Femur (tissue), 1 donor: ENCODE measurements at places on chromosomes 5 and 9.
A peak's percentile ranks its signal among the peaks of the same experiment; 100 is the strongest.

- peak; percentile 46 for DNase-seq
Observed at GRCh38 chr5:54895816-54896341, 89.5 kb downstream of the ESM1 start.

- no peak for DNase-seq
Observed at GRCh38 chr5:171984748-171985419, 21.6 kb downstream of the FBXW11 start.

GRCh38 chr9:110919050-110919435, 119.2 kb downstream of the LPAR1 start:
- DNase-seq = no peak

DNA sequence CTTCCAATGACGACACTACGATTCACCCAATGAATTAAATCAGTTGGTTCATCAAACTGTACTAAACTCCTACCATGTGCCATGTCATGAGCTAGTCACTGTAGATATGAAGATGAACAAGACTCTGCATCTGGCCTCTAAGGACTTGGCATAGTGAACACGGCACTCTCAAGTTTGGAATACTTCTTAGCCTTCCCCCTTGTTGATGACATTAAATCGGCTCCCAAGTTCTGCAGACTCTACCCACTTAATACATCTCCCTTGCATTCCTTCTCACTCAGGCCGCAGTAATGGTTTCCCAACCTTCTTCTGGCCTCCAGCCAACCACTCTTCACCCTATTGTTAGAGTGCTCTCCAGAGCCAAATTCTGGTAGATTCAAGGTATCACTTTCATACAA, 184.7 kb downstream of the MAPKAP1 start:
- no peak for DNase-seq

- DNase-seq = no peak
Observed at GRCh38 chr9:137294091-137294680, 7.9 kb downstream of the NRARP start.

GRCh38 chr5:153237671-153238332, 252.7 kb upstream of the GRIA1 start:
- DNase-seq = no peak

DNA sequence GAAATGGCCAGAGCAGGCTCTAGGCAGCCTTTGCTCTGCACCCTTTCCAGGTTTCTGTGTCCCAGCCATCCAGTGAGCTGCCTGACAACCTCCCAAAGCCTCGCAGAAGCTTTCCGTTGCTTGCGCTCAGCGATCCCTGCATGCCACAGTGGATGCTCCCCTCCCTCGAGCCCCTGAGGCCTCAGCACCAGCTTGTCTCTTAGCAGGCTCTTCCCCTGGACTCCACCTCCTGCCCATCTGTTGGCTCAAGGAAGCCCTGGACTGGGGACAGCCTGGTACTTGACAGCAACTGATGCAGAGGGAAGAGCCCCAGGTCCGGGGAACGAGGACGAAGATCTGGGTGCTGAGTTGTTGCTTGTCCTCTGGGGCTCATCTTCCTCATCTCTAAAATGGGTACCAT, 23.2 kb downstream of the TSPAN17 start:
- DNase-seq = no peak

DNA sequence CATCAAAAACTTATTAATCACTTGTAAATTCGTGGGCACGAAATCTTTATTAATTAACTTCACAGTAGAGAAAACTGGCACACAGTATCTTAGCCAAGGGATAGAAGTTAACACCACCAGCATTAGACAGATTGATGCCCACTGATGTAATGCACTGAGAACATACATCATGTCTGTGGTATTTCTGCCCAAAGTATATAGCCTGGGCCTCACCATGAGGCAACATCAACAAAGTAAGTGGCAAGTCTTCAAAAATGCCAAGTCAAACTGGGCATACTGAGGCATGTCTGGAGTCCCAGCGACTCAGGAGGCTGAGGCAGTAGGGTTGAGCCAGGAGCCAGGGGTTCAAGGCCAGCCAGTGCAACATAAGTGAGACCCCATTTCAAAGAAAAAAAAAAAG, 79.5 kb downstream of the GLIS3 start:
- DNase-seq = no peak

DNA sequence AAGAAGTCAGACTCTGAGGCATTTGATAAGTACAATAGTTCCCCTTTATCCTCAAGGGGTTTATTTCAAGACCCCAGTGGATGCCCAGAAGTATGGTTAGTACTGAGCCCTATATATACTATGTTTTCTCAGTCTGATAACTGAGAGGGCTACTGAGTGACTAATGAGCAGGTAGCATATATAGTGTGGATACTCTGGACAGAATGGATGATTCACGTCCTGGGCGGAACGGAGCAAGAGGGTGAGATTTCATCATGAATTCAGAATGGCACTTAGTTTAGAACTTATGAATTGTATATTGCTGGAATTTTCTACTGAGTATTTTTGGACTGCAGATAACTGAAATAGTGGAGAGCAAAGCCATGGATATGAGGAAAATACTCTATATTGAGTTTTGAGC, 457.6 kb downstream of the PLK2 start:
- DNase-seq = no peak

DNA sequence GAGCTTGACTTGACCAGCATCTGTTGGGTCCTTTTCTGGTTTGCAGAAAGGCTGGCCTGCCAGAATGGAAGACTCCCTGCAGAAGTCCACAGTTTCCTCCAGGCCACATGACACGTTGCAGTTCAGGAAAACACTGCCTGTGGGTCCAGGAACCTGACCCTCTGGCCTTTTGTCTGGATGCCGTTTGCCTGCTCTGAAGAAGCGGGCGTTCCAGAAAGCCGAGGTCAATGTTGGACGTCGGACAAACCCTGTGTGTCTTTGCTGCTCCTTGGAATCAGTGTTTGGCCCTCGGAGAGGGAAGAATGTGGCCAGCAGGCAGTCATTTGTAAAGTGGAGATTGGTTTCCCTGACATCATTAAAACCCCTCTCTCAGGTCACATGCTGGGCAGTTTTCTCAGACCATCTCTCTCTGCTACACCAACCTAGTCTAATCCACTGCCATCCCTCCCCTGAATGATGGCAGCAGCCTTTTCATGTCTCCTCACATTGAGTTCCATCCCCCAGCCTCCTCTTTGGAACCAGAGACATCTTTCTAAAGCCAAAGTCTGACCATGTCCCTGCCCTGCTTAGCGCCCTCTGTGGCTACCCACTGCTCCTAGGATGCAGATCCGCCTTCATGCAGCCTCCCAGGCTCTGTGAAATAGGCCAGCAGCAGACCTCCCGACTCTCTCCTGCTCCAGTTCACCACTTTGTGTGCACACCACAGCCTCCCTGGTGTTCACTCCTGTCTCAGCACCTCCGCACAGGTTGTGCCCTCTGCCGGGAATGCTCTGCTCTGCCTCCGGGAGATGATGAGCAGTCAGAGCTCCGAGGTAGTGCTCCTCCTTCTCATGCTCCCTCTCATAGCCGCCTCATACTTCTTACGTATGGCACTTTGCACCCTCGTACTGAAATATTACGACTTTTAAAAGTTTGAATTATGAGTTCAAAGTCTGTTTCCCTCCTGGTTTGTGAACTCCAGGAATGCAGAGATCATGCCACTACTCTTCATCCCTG, 75.6 kb downstream of the RALGPS1 start:
- DNase-seq = peak; percentile 82

DNA sequence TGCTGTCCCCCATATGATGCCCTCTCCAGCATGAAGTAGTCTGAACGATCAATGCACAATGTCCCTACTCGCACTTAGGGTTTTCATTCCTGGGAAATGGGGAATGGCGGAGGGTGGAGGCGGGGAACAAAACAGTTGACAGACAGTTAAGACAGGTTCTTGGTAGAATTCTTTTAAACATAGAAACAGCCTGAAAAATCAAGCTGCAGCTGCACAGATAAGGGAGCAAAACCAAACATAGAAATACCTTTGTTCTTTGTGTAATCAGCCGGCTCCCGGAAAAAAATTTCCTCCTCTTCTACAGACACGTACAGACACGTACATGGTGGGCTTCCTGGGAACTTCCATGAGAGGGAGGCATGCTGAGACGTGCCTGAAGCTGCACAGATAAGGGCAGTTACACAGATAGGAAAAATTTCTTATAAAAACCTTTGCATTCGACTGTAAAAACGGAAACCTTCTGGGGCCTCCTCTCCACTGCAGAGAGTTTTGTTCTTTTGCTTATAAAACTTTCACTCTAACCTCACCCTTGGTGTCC, 662.4 kb upstream of the PTPRD start:
- no peak for DNase-seq

DNA sequence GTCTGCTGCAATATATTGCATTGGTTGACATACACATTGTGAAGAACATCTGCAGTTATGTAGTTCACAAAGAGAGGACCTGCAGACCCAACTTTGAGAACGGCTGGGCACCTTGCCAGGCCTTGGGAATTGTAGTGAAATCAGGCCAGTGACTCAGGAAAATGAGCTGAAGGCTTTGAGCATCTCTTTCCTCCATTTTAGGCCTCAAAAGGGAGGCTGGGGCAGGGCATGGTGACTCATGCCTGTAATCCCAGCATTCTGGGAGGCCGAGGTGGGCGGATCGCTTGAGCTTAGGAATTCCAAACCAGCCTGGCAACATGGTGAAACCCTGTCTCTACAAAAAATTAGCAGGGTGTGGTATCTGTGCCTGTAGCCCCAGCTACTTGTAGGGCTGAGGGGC, 1.4 kb upstream of the IPPK start:
- peak; percentile 40 for DNase-seq

- no peak for DNase-seq
Observed at GRCh38 chr5:61949054-61949678, 356.8 kb upstream of the KIF2A start.

GRCh38 chr5:72036951-72037350, 70.3 kb upstream of the MAP1B start:
- no peak for DNase-seq

DNA sequence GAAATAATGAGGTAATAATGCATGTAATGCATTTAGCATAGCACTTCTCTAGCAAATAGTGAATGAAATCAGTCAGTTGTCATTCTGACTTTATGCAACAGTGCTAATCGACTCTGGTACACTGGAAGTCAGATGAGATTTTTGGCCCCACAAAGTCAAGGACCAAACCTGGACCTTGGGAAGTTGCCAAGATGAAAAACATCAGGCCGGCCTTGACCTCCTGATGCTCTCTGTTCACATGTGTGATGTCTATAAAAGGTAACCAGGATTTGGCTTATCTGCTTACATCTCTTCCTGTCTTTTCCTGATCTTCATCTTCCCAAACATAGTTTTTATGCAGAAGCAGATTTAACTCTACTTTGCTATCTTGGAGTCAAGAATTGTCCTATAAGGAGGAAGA, 39.5 kb downstream of the SLC22A5 start:
- DNase-seq = no peak

- no peak for DNase-seq
Observed at GRCh38 chr5:96843140-96843539, 33.2 kb upstream of the ERAP2 start.

- DNase-seq = no peak
Observed at GRCh38 chr5:66324357-66324756, 180.3 kb downstream of the SREK1 start.

DNA sequence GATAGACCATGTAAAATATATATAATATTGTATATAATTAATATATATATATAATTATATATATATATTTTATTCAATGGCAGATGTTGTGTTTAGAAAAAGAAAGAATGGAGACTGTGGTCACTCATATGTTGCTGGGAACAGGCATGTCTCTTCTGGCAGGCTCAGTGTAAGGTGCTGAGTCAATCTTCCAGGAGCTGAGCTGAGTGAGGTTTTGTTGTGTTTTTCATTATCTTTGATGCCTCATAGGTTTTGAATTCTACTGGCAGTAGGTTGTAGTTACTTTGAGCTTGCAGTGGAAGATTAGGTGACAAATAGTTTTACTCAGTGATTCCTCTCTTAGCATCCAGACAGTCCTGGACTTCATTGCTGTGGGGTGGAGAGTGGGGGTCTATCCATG, 561.3 kb downstream of the IRX1 start:
- DNase-seq = no peak

- no peak for DNase-seq
Observed at GRCh38 chr5:154494036-154494435, 16.0 kb upstream of the HAND1 start.

- DNase-seq = no peak
Observed at GRCh38 chr5:26121338-26121737, 917.0 kb downstream of the CDH9 start.

GRCh38 chr5:141223112-141223783, at the start of gene PCDHB14:
PCDHB14 (plus strand) TSS chr5:141223343; CDS start chr5:141223506, 163 bp downstream.
- DNase-seq = no peak
